ENCODE measurements at places on chromosomes 11 and 22.

DNA sequence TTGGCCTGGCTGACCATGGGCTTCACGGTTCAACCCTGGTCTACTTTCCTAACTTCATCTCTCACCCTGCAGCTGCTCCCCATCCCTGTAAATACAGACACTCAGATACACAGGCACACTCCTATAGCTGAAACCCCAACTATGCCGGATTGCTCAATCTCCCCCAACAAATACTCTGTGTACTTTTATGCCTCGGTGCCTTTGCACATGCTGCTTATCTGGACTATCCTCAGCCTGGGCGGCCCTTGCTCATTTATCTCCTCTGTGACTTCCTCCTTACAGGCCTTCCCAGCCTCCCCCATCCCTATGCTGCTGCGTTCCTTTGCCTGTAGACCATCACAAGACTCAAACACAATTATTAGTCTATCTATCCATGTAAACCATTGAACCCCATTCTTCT, 76.6 kb downstream of the PKNOX2 start:
- DNase-seq, result no peak

DNA sequence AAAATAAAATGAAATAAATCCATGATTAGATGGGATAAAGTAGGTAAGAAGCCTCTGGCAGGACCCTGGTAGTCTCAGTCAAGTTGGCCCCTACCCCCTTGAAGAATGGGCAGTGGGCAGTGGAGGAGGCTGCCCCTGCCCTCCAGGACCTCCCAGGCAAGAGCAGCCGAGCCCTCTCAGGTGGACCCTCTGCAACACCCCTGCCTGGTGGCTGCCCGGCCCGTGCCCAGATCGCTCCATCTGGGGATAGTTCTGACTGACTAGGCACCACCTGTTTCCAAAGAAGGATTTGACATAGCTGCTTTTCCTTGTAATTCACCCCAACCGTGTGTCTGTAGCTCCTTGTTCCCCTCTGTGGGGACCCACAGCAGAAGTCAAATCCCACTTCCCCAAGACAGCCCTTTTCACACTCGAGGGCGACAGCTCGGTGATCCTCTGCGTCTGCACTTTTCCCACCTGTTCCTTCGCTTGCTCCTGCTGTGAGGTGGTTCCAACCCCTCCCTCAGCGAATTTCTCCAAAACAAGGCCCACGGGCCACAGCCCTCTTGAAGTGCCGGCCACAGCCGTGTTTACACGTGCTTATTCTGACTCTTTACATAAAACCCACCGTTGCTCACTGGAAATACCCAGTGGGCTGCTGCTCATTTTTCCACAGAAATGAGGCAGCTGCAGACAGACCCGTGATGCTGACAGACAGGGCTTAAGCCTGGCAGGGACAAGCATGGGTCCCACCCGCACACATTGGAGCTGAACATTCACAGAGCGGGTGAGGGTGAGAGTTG, 5.5 kb upstream of the TMPRSS13 start:
- no peak for DNase-seq

- no peak for DNase-seq
Observed at GRCh38 chr22:35010543-35010942, 55.4 kb upstream of the ISX start.

DNA sequence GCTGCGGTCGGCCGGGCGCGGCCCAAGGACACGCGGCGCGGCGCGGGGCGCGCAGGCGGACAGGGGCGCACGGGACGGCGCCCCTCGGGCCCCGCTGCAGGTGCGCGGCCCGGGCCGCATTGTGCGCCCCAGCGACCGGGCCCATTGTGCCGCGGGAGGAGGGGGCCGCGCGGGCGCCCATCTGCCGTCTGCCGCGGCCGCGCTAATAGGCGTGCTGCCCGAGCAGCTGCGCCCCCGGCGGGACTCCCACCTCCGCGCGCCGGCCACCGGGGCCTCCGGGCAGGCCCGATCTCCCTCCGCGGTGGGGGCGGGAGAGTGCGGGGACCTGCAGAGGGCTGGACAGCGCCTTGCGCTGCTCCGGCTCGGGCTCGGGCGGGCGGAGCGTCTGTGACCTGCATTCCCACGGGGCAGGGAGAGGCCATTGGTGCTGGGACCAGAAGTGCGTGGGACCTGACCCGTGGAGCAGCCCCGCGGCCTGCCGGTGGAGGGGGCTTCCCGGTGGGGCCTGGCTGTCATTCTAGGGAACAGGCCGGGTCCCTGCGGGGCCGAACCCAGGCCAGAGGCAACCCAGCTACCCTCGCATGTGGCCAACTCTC, 933 bp downstream of the BRSK2 start:
- no peak for DNase-seq

GRCh38 chr11:494761-495536, 12.1 kb downstream of the RNH1 start:
- no peak for DNase-seq

DNA sequence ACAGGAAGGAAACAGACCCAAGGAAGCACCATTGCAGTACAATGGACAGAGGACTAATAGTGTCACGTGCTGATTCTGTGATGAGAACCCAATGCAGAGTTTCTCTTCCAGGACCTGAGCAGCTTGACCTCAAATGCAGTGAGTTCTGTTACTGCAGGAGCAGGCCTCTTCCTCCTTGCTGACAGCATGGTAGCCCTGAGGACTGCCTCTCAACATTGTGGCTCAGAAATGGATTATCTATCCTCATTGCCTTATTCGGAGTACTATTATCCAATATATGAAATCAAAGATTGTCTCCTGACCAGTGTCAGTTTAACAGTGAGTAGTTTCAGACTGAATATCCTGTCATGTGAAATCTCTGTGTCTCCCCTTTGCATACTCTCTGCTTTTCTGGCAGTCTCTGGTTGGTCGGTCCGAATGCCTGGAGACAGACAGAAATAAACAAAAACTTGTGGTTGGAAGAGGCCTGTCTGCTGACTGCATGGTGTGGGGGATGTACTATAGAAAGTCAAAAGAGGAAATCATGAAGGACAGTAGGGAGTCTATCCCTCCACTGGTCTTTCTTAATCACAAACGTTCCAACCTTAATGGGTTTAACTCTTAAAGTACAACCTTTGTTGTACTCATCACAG, 6.9 kb upstream of the MS4A14 start:
- no peak for DNase-seq

DNA sequence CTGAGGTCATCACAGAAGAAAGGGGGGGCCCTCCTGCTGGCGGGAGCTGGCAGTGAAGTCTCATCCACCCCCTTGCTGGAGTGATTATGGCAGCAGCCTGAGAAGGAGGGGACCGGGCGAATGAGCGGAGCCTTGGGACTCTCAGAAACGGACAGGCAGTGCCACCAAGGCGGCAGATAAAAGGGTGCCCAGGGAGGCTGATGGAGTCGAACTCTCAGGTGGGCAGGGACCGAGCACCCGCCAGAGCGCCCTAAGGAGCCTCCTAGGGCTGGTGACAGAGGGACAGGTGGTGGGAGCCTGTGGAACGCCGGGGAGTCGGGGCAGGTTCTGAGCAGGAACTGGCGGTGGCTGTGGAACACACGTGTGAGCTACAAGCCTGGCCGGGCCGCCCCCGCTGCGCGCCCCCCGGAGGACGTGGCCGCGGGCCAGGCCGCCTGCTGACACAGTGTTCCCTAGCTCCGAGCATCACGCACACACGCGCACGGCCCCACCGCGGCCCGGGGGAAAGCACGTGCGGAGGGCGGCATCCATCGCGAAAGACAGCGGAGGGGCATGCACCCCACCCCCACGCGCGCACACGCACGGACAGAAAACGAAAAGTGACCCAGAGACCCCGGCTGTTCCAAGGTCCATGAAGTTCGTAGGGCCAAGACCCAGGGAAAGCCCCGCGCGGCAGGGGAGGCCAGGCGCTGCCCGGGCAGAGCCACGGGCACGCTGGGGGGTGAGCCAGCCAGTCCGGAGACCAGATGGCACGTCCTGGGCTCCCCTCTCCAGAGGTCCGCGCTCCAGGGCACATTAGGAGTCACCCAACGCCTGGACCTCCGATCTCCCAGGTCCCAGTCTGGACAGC, 1.0 kb downstream of the VWCE start:
- peak; percentile 36 for DNase-seq

- no peak for DNase-seq
Observed at GRCh38 chr22:19129871-19130270, 1.2 kb upstream of the TSSK2 start.

DNA sequence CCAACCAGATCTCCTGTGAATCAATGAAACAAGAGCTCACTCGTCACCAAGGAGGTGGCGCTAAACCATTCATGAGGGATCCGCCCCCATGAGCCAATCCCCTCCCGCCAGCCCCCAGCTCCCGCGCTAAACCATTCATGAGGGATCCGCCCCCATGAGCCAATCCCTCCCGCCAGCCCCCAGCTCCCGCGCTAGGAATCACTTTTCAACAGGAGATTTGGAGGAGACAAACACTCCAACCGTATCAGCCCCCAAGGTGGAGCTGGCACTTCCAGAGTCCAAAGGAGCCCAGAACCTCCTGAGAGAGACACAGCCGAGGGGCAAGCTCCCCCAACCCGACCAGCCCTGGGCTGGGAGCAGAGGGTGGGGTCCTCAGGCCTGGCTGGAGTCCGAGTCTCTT, 40.9 kb upstream of the PRR5 start:
- DNase-seq, result no peak

- DNase-seq, result no peak
Observed at GRCh38 chr11:45385844-45386243, 99.7 kb upstream of the SYT13 start.

GRCh38 chr11:15180212-15180792, 65.6 kb downstream of the INSC start:
- DNase-seq, result no peak

DNA sequence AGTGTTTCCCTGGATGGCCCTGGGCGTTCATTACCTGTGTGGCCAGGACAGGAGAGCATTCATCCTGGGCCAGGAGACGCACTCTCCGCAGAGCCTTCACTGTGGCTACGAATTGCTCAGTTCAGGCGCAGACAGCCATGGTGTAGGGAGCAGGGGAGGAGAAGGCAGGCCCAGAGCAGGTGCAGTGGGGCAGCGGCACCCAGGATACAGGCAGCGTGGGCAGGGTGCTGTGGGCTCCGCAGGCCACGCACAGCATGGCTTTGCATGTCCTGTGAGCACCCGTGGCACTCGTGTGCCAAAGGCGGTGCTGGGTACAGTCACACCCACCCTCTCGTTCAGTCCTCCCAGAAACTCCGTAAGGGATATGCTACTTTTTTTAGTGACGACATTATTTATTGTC, 124.2 kb upstream of the B3GAT1 start:
- DNase-seq, result no peak

GRCh38 chr11:73907191-73907590, 30.4 kb downstream of the PAAF1 start:
- DNase-seq, result peak; percentile 37

- no peak for DNase-seq
Observed at GRCh38 chr11:110289472-110289871, 6.9 kb downstream of the RDX start.

DNA sequence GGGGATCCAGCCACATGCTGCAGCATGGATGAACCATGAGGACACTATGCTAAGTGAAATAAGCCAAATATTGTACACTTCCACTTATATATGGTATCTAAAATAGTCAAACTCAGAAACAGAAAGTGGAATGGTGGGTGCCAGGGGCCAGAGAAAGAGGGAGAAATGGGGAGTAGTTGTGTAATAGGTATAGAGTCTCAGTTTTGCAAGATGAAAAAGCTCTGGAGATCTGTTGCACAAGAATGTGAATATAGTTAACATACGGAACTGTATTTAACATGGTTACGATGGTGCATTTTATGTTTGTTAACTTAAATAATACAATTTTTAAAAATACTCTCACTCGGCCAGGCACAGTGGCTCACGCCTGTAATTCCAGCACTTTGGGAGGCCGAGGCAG, 21.2 kb downstream of the GDPD5 start:
- DNase-seq, result no peak

DNA sequence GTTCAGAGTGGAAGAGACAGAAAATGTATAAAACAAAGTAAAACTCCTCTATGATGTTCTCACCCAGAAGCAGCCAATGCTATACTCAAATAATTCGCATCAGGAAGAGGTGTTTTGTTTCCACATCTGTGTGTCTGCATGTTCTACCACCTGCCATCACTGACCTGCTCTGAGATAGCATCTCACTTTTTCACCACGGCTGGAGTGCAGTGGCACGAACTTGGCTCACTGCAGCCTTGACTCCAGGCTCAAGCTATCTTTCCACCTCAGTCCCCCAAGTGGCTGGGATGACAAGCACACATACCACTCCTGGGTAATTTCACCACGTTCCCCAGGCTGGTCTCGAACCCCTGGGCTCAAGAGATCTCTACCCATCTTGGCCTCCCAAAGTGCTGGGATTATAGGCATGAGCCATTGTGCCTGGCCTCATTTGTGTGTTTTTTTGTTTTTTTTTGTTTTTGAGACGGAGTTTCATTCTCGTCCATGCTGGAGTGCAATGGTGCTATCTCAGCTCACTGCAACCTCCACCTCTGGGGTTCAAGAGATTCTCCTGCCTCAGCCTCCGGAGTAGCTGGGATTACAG, 14.4 kb downstream of the TALDO1 start:
- DNase-seq, result no peak

- DNase-seq, result no peak
Observed at GRCh38 chr11:10164621-10165020, 129.4 kb downstream of the SBF2 start.

- DNase-seq, result no peak
Observed at GRCh38 chr22:50206599-50206998, 5.8 kb downstream of the SELENOO start.

GRCh38 chr22:44919691-44920090, 90.1 kb downstream of the PHF21B start:
- no peak for DNase-seq

- no peak for DNase-seq
Observed at GRCh38 chr11:119343726-119344125, 2.8 kb downstream of the MFRP start.
